ENCODE measurements at places on chromosomes 2 and 18.
A peak's percentile ranks its signal among the peaks of the same experiment; 100 is the strongest.

DNA sequence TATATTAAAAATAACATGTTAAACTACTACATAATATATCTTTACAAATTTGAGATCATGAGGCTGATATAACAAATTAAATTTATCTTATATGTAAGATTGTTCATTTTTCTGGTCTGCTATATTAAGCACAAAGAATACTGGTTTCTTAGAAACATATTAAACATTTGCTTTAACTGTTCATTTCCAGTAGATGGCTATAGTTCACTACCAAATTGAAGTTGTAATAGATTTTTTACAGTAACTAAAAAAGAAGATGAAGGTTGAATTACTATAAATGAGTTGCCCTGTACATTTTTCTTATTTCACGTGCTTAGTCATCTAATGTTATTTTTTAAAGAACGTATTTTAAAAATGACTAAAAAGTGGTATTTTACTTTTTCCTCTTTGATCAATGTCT lies 57.0 kb downstream of the ZNF407 start:
- DNase-seq, result no peak

DNA sequence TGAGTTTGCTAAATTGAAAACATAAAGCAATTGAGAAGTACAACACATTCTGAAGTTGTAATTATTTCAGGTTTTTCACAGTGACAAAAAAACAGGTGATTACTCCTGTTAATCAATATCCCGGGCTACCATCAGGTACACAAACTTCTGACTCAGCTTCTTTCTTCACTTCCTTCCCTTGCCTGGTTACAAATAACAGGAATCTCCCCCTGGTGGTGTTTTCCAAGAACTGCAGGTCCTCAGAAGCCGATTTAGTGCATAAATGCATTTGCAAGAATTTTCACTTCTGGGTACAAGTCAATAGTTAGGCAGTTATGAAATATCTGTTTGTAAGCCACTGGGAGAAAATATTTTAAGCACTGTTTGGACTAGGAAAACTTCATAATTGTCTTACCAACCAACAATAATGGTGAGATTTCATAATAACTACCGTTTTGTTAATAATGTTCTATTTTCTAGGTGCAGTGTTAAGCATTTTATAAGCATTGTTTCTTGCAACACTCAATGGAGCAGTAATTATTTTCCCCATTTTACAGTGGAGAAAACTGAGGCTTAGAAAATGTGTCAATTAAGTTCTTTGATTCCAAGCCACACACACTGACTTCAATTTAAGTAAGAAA lies 12.4 kb upstream of the GMCL1 start:
- peak; percentile 43 for DNase-seq

DNA sequence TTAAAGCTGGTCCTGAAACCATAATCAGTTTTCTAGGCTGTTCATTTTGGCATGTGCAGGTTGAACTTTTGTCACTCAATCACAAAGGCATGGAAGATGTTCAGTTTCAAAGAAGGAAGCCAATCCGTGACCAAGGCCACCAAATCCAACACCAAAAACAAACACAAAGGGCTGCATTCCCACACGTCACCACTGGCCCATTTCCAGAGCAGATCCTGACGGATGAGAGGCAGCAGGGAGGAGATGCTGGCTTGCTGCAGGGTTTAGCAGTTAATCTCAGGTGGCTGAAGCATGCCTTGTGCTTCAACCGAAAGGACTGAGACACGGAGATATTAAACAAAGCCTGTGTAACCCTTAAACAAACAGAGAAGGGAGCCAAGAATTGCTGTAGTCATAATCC lies 191.9 kb upstream of the CTAGE1 start:
- DNase-seq, result no peak

DNA sequence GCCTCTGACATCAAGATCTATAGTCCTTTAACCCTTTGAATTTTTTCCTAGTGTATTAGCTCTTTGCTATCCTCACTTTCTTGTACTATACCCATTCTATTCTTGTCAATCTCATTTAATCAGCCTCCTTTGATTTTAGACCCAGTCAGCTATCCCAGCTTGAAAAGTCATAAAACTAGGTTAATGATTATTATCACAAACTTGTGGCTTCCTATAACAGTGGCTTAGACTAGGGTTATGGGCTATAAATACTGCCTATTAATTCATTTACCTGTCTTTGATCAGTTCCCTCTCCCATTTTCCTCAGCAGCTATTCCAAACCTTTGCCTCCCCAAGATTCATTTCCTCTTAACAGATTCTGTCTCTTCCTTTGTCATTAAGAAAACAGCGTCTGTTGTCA lies 174.8 kb downstream of the UBR3 start:
- DNase-seq, result no peak

DNA sequence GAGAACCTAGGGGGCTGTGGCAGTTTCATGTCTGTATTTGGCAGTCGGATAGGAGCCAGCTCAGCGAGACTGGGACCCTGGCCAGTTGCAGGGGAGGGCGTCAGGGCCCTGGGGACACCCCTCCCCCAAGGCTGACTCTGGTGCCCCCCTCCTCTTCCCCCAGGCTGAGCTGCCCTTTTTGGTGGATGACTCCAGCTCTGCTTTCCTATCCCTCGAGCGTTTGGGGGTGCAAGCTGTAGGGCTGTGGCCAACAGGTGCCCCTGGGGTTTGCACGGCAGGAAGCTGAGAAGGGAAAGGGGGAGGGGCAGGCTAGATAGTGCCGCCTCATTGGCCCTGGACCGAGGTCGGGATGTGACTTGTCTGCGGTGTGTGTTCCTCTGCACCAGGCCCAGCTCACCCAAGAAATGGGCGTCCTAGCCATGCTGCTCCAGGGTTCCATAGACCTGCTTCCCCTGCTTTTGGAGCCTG lies 26.4 kb downstream of the SPEG start:
- DNase-seq, result no peak
